ENCODE measurements at places on chromosomes 6 and 20.

GRCh38 chr6:160667639-160668481 is 3.8 kb upstream of the LPA start:
- no peak for DNase-seq

GRCh38 chr6:142376800-142377496 is 75.1 kb downstream of the ADGRG6 start:
- no peak for DNase-seq

DNA sequence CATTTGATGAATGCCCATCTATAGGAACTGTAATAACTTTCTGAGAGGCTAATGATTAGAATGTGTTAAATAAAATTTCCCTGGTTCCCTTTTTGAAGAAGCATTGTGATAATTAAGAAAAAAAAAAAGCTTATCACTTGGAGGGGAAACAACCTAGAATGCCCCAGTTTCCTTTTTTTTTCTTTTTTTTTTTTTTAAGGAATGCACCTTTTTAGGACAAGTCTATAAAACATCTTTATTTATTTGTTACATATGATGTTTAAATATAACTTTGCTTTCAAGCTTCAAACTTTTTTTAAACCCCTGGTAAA is 7.3 kb upstream of the MRPS10 start:
- DNase-seq = no peak

DNA sequence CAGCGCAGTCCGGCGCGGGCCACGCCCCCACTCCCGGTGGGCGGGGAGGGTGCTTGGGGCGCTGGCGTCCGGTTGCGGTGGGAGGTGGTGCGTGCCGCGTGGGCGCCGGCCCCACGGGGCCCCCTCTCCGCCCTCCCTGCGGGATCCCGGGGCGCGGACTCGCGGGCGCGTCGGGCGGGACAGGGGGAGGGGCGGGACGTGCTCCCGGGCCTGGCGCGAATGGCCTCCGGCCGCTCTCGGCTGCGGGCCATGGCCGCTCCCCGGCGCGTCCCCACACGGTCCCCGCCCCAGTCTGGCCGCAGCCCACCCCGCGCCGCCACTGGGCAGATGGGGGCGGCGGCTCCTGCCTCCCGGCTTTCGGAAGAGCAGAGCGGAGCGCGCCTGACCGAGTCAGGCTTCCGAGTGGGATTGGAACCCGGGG is 771 bp upstream of the PPP1R3G start:
- DNase-seq = no peak

GRCh38 chr6:124482071-124482491 is 480.2 kb upstream of the RNF217 start:
- DNase-seq = no peak

DNA sequence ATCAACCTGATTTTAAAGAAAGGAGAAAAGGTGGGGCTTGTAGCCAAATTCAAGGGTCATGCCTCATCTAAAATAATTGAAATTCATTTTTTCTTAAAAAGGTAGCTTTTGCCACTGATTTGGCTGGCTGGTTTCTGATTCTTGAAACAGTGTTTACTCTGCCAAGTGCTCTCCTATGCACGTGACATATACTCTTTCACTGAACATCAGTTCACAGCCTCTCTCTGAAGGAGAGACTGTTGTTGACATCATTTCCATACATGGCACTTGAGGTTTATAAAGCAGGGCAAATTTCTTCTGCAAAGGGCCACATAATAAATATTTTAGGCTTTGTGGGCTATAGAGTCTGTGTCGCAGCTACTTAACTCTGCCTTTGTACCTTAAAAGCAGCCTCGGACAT is 40.4 kb upstream of the DOK5 start:
- no peak for DNase-seq

GRCh38 chr6:92826633-92827032 is 592.7 kb downstream of the EPHA7 start:
- no peak for DNase-seq

DNA sequence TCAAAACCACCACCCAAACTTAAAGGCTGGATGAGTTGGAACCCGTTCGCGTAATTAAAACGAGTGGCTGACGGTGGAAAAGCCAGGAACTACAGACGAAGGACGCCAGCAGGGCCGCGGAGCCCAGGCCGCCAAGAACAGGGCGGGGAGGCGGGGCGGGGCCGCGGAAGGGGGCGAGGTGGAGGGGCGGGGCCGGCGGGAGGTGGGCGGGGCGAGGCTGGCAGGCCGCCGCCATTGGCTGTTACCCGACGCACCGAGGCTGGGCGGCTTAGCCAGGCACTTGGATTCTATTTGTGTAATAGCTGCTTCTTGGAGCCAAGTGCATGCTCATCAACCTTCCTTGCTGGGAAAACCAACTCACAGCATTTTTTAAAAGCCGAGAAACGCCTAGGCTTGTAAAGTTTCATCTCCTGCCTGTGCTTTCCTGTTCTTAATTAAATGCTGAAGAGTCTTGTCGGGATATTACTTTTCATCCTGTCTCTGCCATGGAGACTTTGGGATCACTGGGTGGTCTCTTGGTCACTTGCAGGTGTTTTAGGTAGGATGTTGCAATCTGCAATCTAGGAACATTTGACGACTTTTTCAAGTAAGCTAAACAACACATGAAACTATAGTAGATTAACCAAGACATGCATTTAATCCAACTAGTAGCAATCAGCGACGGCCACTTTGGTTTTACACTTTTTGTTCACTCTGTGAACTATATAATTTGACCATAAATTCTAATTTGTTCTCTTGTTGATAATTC is 245.0 kb downstream of the ARID1B start:
- peak; percentile 54 for DNase-seq

GRCh38 chr6:3447005-3447404 is 9.8 kb downstream of the SLC22A23 start:
- DNase-seq = no peak

- no peak for DNase-seq
These were observed 1.2 kb downstream of the ENTPD6 start for GRCh38 chr20:25196786-25197120.

GRCh38 chr20:33147299-33147698 is 20.7 kb upstream of the BPIFA2 start:
- DNase-seq = no peak

- no peak for DNase-seq
These were observed 91.9 kb downstream of the ADGRB3 start for GRCh38 chr6:68726992-68727391.

GRCh38 chr6:132792510-132792909 is 5.9 kb downstream of the SLC18B1 start:
- no peak for DNase-seq

- no peak for DNase-seq
These were observed 8.5 kb upstream of the MRPS10 start for GRCh38 chr6:42226161-42226611.

- no peak for DNase-seq
These were observed 59.5 kb downstream of the ZMYND8 start for GRCh38 chr20:47296950-47297349.

- DNase-seq = no peak
These were observed 31.5 kb downstream of the AAR2 start for GRCh38 chr20:36267605-36268381.

- DNase-seq = no peak
These were observed 1.8 kb upstream of the VIP start for GRCh38 chr6:152748843-152749242.

GRCh38 chr6:28232785-28233184 is 7.7 kb downstream of the ZSCAN9 start:
- DNase-seq = no peak

GRCh38 chr6:143746202-143747119 is 68.7 kb downstream of the PHACTR2 start:
- no peak for DNase-seq

DNA sequence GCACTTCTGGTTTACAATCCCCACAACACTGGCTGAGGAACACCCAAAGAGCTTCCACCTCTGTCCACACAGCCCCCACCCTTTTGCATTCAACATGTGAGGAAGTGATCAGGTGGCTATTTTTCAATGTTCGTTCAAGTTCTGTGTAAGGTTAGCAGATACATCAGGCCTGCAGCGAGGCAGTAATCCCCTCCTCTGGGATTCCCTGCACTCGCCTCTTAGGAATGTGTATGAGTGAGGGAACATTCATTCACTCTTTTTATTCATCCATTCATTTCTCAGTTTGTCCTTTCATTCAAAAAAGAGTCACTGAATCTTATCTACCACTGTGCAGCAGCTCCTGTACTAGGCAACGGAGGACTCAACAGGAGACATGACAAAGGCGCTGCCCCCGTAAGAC is 236.4 kb upstream of the PRDM1 start:
- no peak for DNase-seq
